Pulmonary artery endothelial cell (primary cell): ENCODE measurements at places on chromosomes 6 and 20. TPM values are rescaled to one million over a fixed set of nuclear protein-coding genes. Genes with fewer than 3 reads are reported as not detected.

Gene ARMH2
- total RNA-seq, result not detected in 2 replicates

Gene DLL1
- total RNA-seq, result 1.8 and 2.1 TPM in 2 replicates

Gene JARID2
- 7.5 and 8.3 TPM in 2 replicates for total RNA-seq

Gene DNAH8
- 0.04 and 0.07 TPM in 2 replicates for total RNA-seq

Gene SLC16A10
- total RNA-seq, result not detected in 2 replicates

Gene PIGU
- total RNA-seq, result 6.3 and 9.6 TPM in 2 replicates

Gene HMGCLL1
- total RNA-seq, result 0.07 and 0.74 TPM in 2 replicates

Gene WFDC12
- not detected in 2 replicates for total RNA-seq

Gene TUBB2B
- total RNA-seq, result 2.4 and 5.7 TPM in 2 replicates

Gene LHFPL5
- not detected in 2 replicates for total RNA-seq

Gene SLC22A2
- total RNA-seq, result not detected in 2 replicates

Gene FAM120B
- 12.8 and 13.6 TPM in 2 replicates for total RNA-seq

Gene TRIM10
- not detected in 2 replicates for total RNA-seq

Gene CD24
- 0.92 and 2.5 TPM in 2 replicates for total RNA-seq

Gene SULF2
- total RNA-seq, result 64.6 and 120 TPM in 2 replicates

Gene SLC4A11
- 3.0 and 4.3 TPM in 2 replicates for total RNA-seq

Gene RIPK1
- 20.8 and 27.3 TPM in 2 replicates for total RNA-seq
